CMK (cell line): ENCODE measurements at places on chromosomes 2 and 18.

DNA sequence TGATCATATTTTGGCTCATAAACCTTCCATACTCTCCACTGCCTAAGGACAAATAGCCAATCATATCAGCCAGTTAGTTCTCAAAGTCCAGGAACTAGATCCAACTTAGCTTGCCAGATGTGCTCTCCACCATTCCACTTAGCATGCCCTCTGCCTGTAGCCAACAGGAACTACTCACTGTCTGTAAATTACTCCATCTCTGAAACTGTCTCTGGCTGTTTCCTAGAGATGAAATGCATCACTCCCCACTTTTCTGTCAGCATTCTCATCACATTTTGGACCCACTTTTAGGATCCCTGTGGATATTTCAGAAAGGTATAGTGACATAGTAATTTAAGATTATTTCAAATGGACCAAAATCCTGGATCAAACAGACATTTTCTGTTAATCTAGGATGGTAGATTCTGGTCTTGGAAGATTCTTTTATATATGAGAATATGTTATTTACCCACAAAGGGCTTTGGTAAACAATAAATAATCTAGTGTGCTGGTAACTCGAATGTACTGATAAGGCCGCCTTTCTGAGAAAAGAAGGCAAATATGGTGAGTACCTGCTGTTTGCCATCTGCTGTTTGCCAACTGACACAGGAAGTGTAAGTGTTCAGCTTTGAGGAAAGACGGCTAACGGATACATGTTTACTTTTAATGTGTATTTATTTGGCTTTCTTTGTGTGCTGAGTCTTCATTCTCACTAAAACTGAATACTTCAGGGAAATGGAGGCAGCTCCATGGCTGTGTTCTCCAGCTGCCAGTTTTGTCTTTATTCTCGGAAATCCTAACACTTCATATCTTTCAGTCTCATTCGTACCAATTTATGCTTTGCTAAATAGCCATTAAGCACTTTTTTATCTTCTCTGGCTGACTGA is 79.5 kb downstream of the EVA1A start:
- no peak for DNase-seq

DNA sequence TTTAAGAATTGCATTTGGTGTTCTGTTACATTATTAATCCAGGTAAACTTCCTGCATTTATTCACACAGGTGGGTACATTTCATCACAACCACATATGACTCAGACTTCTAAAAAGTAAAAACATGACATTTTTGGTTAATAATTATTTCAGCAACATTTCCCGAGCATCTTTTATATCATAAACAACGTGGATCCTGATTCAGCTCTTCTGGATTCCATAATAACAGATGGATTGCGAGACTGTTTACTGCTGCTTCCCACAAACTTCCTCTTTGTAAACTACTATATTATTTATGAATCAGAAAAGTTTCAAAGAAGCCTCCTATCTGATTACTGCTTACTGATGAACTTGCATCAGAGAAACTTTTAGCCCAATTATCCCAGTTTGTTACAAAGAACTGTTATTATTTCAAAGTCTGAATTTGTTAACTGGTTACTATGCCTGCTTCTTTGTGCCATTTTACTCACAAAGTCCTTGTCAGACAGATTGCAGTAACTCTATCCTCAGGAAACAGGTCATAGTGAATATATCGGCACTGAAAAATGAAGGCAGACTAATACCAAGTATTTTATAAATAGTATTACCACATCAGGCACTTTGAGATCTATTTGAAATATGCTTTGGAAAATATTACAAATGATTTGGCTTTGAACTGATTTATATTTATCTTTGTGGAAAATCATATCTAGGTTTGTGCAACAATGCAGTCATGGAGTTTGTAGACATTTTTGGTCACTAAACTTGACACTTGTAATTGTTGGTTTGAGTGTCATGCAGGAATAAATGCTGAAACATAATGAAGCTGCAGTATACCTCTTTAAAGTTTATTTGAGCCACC is 511.6 kb downstream of the PLCL1 start:
- no peak for DNase-seq

DNA sequence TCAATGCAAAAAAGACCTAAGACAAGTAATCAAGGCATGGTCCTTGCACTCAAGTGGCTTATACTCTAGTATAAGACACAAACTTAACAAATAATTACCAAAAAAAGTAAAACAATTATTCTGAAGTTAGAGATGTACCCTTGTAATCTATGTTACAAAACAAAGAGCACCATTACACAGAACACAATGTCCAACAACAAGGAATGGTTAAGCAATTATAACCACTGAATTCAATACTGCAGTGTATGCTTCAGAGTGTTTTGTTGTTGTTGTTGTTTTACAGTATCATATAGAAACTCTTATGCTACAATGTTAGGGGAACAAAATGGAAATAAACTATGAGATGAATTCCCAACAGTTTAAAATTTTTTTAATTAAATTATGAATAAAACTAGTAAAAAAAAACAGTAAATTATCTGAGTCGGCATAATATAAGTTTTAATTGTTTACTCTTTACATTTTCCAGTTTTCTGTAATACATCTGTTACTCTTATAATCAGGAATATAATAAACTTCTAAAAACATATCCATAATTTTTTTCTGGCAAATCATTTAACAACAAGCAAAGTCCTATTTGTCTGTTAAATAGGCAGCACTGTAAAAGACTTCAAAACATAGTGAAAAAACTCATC is 29.2 kb downstream of the ROCK2 start:
- DNase-seq = no peak

DNA sequence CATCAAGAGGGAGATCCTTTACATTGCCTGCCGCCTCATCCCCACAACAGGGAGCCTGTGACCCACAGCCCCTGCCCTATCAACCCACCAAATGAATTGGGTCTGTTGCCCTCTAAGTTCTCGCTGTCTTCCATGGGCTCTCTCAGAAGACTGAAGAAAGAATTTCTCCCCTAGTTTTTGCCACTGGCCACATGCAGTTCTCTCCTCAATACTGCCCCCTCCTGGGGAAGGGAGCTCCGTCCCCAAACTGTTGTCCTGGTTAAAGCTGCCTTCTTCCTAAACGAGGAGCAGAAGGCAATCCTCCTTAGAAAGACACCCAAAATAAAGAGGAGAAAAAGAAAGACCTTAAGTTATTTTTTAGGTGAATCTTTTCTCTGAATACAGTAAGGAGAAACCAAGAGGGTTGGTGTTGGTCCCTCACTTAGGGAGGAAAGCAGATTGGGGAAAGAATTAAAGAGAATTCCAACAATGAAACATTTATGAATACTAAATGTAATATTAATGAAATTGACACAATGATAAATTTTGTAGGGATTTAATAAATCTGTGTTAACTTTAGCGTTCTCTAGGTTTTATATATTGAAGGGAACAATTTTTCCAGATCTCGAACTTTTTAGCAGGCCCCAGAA is 31.1 kb upstream of the SATB2 start:
- peak; percentile 29 for DNase-seq

GRCh38 chr18:55433648-55434047 is 154.3 kb downstream of the TCF4 start:
- DNase-seq = no peak

- no peak for DNase-seq
Observed at GRCh38 chr2:20635113-20635510, 15.8 kb downstream of the HS1BP3 start.

DNA sequence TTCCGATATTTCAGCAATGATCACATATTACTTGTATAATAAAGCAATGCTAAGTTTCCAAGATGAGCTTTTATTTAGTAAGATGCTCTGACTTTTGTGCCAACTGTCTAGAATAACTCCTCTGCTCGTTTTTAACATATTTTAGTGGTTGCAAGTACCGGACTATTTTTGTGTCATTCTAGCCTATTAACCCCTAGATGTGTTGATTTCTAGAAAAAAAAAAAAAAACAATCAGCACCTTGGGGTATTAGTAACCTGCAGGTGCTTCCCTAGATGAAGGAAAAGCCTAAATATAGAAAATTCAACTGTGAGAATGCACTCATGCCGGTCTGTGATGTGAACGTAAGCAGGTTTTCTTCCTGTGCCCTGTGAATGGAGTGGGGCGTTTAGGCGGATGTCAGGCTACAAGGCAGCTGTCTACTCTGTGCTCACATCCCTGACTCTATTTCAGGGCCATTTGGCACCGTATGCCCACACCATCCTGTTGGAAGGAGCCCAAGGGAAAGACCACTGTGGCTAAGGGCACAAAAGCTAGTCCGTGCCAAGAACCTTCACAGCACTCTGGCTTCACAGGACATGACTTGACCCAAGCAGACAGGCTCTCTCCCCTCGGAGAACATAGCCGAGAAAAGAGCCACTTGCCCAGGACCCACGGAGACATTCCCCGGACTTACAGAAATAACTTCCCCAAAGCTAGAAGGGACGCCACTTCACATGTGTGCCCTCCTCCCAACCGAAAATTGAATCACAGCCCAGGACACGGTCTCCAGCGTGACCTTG is 60.9 kb upstream of the AGAP1 start:
- no peak for DNase-seq

- no peak for DNase-seq
Observed at GRCh38 chr18:12307701-12308385, at the start of gene TUBB6. Gene TUBB6 (plus strand): TSS chr18:12308241. CDS start chr18:12308293, 52 bp downstream.

DNA sequence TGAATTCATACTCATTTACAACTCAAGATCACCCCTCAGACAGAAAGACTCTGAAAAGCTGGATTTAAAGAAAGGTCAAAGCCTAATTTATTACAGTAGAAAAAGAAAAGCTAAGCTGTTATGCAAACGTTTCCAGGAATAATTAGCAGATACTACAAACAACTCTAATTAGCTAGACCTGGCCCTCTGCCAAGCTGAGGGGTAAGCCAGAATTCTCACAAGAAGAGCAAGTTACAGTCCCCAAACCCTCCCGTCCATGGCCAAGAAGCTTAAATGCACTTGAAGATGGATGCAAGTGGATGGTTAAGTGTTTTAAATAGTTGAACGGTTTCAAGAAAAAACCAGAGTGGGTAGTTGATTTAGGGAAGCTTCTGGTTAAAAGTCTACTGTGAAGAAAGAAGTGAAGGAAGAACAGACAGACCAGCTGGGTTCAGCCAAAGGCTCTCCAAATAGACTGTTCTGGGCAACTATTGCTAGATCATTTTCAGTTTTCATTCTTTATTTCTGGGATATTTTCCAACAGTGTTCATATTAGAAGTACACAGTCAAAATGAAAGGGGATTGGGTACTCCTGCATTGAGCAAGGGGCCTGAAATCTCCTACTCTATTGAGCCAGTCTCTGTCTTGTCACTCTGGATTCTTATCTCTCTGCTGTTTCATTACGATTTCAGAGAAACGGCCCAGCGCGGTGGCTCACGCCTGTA is 4.8 kb downstream of the LMAN2L start:
- DNase-seq = no peak

GRCh38 chr2:71129902-71130151 is 202 bp downstream of the MCEE start:
- no peak for DNase-seq

DNA sequence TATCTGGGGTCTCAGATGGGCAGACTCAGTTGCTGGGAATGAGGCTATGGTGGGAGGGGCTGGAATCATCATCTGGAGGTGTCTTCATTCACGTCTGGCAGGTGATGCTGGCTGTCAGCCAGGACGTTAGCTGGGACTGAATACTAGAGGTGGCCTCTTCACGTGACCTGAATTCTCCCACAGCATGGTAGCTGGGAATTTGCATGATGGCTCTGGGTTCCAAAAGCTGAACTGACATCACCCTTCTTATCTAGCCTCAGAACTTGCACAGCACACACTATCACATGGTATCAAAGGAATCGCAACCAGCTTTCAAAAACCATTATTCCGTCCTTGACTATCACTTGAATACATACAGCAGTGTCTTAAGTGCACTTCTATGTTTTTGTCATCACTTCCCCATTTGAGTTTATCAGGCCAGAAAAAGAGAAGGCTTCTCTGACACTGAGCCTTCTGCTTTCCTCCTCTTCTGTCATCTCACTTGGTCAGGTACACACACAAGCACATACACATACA is 53.0 kb upstream of the LRP2 start:
- peak; percentile 93 for DNase-seq

DNA sequence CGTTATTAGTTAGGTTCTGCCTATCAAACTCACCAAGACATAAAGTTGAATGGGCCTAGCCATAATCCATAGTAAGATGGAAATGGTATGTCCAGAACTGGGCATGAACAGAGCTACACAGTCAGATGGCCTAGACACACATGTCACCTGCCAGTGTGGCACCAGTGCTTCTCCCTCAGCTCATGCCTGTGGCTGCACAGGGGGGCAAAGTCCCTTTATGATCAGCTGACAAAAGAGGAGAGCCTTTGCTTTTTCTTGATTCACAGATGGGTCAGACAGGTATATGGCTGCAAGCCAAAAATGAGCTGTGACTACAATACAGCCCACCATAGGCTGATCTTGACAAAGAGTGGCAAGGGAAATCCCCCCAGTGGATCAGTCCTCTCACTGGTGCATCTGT is 28.3 kb upstream of the STARD7 start:
- DNase-seq = no peak

DNA sequence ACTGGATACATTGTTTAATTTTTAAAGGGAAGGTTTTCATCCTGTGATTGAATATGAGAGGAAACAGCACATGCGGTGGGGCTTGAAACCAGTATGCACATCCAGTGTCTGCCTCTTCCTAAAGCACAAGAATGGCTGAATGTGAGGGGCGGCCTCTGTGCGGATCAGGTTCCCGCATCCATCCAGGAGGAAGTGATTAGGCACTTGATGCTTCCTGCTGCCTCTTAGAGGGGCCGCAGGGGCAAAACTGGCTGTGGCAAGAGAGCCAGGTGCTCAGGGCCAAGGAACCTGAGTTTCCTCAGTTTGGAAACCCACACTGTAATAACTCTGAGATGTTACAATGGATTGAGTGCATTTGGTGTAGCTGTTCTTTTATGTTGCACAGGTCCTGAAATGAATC is 48.8 kb downstream of the THNSL2 start:
- DNase-seq = no peak

DNA sequence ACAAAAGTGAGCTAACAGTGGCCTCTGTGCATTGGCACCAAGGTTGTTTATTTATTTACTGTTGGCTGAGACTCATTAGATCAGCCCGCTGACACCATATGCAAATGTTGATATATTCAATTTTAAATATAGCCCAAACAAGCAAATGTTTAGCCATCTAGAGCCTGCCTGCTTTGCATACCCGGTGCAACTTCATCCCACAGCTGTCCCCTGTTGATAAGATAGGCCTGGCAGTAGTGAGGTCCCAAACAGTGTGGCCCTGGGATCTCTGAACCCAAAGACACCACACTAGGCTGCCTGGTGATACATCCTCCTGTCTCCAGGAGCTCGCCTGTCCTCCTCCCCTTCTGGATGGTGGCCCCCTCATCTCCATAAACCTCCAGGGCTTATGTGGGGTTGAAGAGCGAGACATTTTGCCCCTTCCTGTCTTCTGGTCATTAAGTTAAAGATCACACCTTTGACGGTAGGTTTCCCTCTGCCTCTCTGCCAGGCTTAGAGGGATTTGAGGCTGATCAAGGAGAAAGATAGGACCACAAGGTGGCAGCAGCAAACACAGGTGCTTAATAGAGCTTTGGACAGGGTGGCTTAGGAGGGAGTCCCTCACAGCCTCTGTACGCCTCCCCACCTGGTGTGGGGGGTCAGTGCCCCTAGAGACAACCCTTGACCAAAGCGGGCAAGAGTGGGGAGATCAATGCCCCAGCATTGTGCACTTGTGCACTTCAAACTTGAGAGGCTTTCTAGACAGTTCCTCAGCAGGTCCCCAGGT is 23.7 kb upstream of the MYO5B start:
- DNase-seq = no peak

- no peak for DNase-seq
Observed at GRCh38 chr18:1483385-1483784, 578.7 kb downstream of the ADCYAP1 start.
